ENCODE measurements at places on chromosomes 12 and 14.

DNA sequence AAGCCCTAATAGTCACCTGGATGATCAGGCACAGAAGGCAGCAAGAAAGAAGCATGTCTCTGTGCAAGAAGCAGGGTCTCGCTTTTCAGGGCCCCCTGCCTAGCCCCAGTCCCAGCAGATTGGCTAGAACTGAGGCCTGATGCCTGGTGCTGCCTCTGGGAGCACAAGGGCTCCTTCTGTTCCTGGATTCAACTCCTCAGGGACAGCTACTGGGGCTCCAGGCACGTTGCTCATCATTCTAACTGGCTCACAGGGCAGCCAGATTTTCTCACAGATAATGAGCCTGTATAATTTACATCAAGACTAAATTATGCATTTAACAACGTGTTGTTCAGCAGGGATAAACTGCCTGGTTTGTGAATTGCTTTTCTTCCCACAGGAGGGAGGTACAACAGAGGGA is 106.5 kb upstream of the PLXNC1 start:
- no peaks in the 10 kb centered on the region for H3K4me1 ChIP-seq
- ATAC-seq = no peak
- no peaks in the 10 kb centered on the region for H3K36me3 ChIP-seq
- H3K27ac ChIP-seq = no peak overlapping the region
- H3K4me3 ChIP-seq = no peak overlapping the region

- no peak overlapping the region for H3K4me3 ChIP-seq
- ATAC-seq = no peak
- no peaks in the 10 kb centered on the region for H3K27me3 ChIP-seq
- peaks cover 24% of the 10 kb centered on the region for H3K4me1 ChIP-seq
These were observed 92.9 kb downstream of the ERC1 start for GRCh38 chr12:1083889-1084262.

- no peak for ATAC-seq
- H3K27ac ChIP-seq = peak overlapping the region; percentile 93
- peaks cover 26% of the 10 kb centered on the region for H3K4me1 ChIP-seq
- no peaks in the 10 kb centered on the region for H3K27me3 ChIP-seq
These were observed 983 bp upstream of the COPS7A start for GRCh38 chr12:6722863-6723262.

GRCh38 chr14:100547633-100548294 is 39.5 kb downstream of the BEGAIN start:
- no peaks in the 10 kb centered on the region for H3K4me1 ChIP-seq
- peak overlapping the region; percentile 25 for H3K27ac ChIP-seq
- peak; percentile 22 for ATAC-seq
- no peaks in the 10 kb centered on the region for H3K36me3 ChIP-seq
- H3K4me3 ChIP-seq = peak overlapping the region; percentile 64

DNA sequence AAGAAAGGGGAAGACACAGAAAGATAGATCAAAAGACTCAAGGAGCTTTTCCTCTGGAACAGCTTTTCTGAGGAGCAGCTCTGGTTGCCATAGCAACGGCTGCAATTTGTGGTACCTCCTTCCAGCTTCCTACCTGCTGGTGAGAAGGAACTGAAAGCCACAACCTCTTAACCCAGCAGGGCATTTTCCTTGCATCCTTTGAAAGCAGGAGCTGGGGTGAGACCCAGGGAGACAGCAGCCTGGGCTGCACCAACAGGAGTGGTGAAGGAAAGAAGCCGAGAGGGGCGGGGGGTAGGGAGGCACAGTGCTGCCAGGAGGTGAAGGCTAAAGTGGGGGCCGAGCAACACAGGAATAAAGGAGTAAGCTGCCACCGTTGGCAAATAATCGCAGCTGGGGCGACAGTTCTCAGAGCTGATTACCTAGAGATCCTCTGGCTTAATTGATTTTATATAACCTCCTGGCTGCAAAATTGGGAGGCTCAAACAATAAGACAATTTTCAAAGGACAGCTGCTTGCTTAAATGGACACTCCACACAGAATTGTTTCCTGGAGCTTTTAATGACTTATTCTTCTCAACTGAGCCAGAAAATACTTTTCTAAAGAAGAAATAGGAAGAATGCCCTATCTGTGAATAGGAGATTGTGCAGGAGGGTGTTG is 129.4 kb downstream of the RPAP3 start:
- no peak overlapping the region for H3K4me3 ChIP-seq
- peak overlapping the region; percentile 69 for H3K27ac ChIP-seq
- no peak for ATAC-seq
- peaks cover 5% of the 10 kb centered on the region for H3K27me3 ChIP-seq
- H3K4me1 ChIP-seq = peaks cover 14% of the 10 kb centered on the region
- no peaks in the 10 kb centered on the region for H3K36me3 ChIP-seq

DNA sequence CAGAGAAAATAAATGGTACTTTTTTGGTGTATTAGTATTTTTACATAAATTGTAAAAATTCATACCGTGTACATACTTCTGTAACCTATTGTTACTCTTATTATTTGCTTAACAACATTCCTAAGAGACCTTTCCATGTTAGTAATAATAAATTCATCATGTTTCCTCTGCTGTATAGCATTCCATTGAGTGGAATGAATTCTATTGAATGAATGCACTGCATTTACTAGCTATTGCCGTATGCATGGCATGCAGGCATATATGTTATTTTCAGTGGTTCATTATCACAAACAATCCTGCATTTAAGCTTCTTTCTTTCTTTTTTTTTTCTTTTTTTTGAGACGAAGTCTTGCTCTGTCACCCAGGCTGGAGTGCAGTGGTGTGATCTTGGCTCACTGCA is 137.6 kb upstream of the TBX3 start:
- H3K27me3 ChIP-seq = no peaks in the 10 kb centered on the region
- H3K4me1 ChIP-seq = no peaks in the 10 kb centered on the region
- ATAC-seq = no peak
- no peaks in the 10 kb centered on the region for H3K36me3 ChIP-seq
- no peak overlapping the region for H3K4me3 ChIP-seq

GRCh38 chr12:104598342-104599271 is 141.9 kb downstream of the CHST11 start:
- H3K4me1 ChIP-seq = peaks cover 33% of the 10 kb centered on the region
- ATAC-seq = no peak
- no peaks in the 10 kb centered on the region for H3K27me3 ChIP-seq
- H3K27ac ChIP-seq = no peak overlapping the region

DNA sequence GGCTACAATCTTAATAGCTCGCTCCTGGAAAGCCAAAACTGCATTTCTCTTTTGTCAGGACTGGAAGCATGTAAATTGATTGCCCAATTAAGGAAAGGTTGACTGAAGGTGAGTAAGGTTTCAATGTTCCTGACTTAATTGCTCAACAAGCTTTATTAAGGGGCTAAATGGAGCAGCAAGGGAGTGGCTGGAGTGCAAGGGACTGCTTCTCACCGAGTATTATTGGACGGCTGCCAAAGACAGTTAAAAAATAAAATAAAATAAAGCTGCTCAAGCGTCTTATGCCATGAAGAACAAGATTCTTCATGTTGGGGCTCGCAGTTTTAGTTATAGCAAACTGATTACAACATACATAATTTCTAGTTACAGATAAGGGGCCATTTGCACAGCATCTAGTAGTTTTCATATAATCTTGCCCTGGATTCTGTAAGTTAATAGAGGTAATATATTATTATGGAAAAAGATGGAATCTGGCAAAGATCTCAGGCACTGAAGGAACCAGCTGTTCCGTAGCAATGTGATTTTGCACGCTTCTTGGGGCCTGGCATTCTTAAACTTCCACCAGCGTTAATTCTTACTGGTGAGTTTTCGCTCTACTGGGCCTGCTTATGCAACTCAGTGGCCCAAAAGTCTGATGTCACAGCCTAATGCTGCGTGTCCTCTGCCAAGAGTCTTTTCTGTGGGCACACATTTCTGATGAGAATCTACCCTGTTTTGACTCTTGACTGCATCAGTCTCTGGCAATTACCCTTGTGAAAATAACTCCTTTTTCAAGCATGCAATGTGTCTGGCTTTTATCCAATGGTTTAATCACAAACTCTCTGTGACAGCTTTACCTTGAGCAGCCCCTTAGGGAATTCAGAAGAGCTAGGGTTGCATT is 108.5 kb downstream of the SLC38A1 start:
- H3K27ac ChIP-seq = no peak overlapping the region
- no peaks in the 10 kb centered on the region for H3K27me3 ChIP-seq
- H3K36me3 ChIP-seq = no peaks in the 10 kb centered on the region
- ATAC-seq = no peak
- H3K4me1 ChIP-seq = no peaks in the 10 kb centered on the region

- no peak overlapping the region for H3K4me3 ChIP-seq
- H3K36me3 ChIP-seq = peaks cover 29% of the 10 kb centered on the region
These were observed 53.6 kb downstream of the FBXW8 start for GRCh38 chr12:116964054-116965050.

GRCh38 chr12:122235741-122236140 is 9.9 kb upstream of the DIABLO start:
- H3K36me3 ChIP-seq = peaks cover 88% of the 10 kb centered on the region
- H3K27ac ChIP-seq = peak overlapping the region; percentile 17
- H3K4me3 ChIP-seq = no peak overlapping the region
- H3K27me3 ChIP-seq = no peaks in the 10 kb centered on the region

DNA sequence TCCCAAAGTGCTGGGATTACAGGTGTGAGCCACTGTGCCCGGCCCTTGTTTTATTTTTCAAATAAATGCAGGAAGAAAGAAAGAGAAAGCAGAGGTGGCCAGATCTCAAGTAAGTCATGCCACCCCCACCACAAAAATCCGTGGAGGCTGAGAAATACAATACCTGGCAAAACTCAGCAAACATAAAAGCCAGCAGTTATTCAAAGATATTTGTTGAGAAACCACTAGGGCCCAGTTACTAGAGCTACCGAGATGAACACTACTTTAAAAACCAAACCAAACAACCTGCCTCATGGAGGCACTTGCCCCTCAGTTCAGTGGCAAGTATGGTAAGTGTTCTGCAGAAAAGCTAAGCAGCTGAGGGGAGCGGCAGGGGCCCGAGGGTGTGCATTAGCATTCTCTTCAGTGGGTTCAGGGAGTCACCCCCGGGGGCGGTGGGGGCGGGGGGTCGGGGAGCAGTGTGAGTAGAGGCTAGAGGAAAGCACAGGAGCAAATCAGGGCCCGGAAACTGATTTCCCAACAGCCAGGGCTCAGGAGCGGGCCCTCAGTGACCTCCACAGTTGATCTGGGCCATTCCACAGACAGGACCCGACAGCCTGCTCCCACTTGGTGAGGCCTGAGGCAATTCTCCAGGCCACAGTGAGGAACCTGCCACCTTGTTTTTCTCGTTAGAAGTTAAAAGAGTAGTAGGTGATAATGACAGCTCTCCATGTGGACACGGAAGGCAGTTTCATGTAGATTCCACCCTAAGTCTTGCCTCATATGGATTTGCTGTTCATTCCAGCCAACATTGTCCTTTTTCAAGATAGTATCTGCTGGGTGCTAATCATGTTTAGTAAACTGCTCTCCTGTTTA is 8.6 kb downstream of the EVL start:
- H3K4me1 ChIP-seq = peaks cover 64% of the 10 kb centered on the region
- peaks cover 100% of the 10 kb centered on the region for H3K36me3 ChIP-seq
- H3K27me3 ChIP-seq = no peaks in the 10 kb centered on the region

- no peak overlapping the region for H3K4me3 ChIP-seq
- ATAC-seq = no peak
- no peaks in the 10 kb centered on the region for H3K4me1 ChIP-seq
- no peaks in the 10 kb centered on the region for H3K27me3 ChIP-seq
- no peaks in the 10 kb centered on the region for H3K36me3 ChIP-seq
- no peak overlapping the region for H3K27ac ChIP-seq
These were observed 264.0 kb upstream of the PRICKLE1 start for GRCh38 chr12:42853370-42854140.

DNA sequence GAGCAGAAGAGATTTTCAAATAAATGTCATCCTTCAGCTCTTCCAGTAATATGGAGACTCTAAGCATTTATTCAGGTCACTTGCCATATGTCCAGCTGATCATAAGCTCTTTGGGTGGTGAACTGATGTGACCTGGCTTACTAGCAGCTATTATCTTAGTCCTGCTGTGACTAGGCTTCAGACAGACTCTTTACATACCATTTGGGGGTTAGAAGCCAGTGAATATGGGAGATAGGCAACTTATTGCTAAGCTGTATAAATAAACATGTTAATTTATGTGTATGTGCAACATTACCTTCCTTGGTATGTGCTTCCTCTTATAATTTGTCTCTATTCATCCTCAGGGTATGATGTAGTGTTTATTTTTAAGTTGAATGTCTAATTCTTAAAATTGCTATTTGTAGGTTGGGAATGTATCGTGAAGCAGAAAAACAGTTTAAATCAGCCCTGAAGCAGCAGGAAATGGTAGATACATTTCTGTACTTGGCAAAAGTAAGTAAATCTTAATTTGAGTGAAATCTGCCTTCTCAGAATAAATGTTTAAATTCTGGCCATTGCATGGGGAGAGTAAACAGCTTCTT is 32.4 kb downstream of the TTC8 start:
- ATAC-seq = no peak
- H3K4me3 ChIP-seq = no peak overlapping the region
- H3K36me3 ChIP-seq = no peaks in the 10 kb centered on the region
- H3K27ac ChIP-seq = no peak overlapping the region
- H3K27me3 ChIP-seq = no peaks in the 10 kb centered on the region

DNA sequence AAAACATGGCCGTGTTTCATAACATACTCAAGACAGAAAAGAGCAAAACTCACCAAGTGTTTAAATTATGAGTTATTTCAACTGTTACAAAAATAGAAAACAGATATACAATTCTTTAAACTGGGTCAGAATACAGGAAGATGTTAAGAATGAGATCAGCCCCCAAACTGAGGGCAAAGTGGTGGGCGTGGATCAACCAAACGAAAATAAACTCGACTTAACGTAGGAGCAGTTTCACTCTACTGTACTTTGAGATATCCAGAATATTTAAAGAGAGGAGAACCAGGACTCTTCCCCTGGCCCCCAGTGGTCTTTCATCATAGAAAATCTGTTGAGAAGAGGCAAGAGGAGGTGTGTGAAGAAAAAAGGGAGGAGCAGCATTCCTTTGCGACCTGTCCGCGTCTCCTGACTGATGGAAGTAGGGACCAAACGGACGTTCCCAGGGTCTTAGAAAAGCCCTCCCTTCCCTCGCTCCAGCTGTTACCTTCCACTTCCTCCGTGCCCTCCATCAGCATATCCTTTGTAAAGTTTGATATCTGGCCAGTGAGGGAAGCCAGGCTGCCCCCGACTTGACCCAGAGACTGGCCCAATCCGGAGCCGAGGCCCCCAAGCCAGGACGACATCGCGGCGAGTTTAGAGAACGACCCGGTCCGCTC is 668 bp downstream of the TRIP11 start:
- H3K4me3 ChIP-seq = no peak overlapping the region
- no peaks in the 10 kb centered on the region for H3K27me3 ChIP-seq
- H3K36me3 ChIP-seq = peaks cover 35% of the 10 kb centered on the region
- H3K4me1 ChIP-seq = peaks cover 15% of the 10 kb centered on the region
- ATAC-seq = peak; percentile 11

DNA sequence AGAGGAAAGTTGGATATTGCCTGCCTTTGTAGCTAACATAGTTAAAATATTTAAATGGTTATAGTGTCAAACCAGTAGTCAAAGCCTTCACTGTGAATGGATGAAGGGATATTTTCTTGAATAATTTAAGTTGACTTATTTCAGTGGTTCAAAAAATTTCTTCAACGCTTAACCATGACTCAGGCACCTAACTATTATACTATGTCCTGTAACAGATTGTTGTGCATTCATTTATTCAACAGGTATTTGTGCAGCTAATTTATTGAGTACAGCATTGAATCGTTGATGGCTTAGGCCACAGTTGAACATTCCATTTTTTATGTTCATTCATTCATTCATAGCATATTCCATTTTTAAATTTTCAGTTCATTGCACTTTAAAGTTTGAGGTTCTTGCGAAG is 9.2 kb downstream of the HIF1A start:
- H3K4me3 ChIP-seq = peak overlapping the region; percentile 57
- H3K27me3 ChIP-seq = no peaks in the 10 kb centered on the region
- H3K36me3 ChIP-seq = peaks cover 89% of the 10 kb centered on the region
- H3K27ac ChIP-seq = no peak overlapping the region
- peaks cover 22% of the 10 kb centered on the region for H3K4me1 ChIP-seq
- ATAC-seq = no peak

- no peaks in the 10 kb centered on the region for H3K27me3 ChIP-seq
- no peak for ATAC-seq
- no peak overlapping the region for H3K27ac ChIP-seq
- no peak overlapping the region for H3K4me3 ChIP-seq
These were observed 7.3 kb upstream of the TCHP start for GRCh38 chr12:109892748-109893147.
